ENCODE measurements at places on chromosomes 6 and 20.

DNA sequence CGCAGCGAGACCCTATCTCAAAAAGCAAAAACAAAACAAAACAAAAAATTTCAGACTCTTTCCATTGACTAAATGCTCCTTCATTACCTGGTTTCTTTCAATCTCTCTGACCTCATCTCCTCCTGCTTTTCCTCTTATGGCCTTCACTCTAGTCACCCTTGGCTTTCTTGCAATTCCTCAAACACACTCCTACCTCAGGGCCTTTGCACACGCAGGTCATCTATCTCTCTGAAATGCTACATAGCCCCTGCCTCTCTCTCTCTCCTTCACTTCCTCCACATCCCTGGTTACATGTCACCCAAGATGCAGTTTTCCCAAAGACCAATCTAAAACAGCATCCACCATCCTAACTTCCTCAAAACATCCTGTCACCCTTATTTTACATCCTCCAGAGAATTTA is 96.8 kb downstream of the PREX1 start:
- no peak overlapping the region for H3K4me3 ChIP-seq
- H3K36me3 ChIP-seq = peaks cover 5% of the 10 kb centered on the region
- peaks cover 4% of the 10 kb centered on the region for H3K27me3 ChIP-seq

- no peak for DNase-seq
- no peaks in the 10 kb centered on the region for H3K36me3 ChIP-seq
- H3K27ac ChIP-seq = no peak overlapping the region
- H3K27me3 ChIP-seq = peaks cover 11% of the 10 kb centered on the region
Measured at GRCh38 chr6:156599978-156600590, 177.1 kb upstream of the ARID1B start.

DNA sequence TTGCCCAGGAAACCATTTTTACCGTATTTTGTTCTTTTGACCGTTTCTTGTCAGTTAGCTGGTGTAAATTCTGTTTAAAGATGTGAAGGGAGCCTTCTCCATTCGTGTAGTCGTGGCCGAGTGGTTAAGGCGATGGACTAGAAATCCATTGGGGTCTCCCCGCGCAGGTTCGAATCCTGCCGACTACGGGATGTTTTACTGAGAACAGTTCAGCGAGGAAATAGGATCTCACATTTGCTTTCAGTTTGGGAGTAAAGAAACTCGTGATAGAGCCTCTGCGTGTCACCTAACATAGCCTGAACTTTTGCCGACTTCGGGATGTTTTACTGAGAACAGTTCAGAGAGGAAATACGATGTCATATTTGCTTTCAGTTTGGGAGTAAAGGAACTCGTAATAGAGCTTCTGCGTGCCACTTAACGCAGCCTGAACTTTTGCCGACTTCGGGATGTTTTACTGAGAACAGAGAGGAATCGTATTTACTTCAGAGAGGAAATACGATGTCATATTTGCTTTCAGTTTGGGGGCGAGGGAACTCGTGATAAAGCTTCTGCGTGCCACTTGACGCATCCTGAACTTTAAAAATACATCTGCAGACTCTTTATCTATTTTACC is 5.9 kb upstream of the ZNF184 start:
- peak; percentile 85 for DNase-seq
- H3K27me3 ChIP-seq = no peaks in the 10 kb centered on the region
- H3K27ac ChIP-seq = no peak overlapping the region
- no peaks in the 10 kb centered on the region for H3K4me1 ChIP-seq

DNA sequence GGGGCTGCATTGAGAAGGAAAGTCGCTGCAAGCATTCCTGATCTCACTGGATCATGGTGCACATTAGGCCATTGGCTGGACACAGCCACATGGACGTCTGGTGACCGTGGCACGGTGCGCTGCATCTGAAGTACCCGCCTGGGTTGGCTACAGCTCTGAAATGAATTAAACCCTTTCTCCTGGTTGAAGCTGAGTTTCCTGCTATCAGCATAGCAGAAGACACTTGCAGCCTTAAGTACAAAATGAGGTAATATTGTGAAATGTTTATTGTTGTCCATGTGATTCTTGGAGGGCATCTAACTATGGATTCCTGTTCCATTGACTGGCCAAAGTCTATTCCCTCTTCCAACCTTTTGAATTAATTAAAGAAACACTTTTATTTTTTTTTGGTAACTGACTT is 89.8 kb upstream of the ADTRP start:
- no peak overlapping the region for H3K27ac ChIP-seq
- peaks cover 9% of the 10 kb centered on the region for H3K4me1 ChIP-seq
- no peaks in the 10 kb centered on the region for H3K27me3 ChIP-seq
- no peak for DNase-seq
- H3K4me3 ChIP-seq = no peak overlapping the region

DNA sequence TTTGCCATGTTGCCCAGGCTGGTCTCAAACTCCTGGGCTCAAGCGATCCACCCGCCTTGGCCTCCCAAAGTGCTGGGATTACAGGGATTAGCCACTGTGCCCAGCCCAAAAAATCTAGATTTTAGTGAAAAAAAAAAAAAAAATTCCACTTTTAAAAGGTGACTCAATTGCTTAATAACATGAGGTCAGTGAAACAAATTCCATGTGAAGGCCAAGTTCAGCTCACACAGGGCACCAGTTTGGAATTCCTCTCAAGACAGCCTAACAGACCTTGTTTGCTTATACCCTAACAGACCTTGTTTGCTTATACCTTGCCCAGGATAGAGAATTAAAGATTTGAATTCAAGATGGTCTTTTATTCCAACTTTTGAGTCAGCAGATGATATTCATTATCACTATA is 5.1 kb downstream of the RRBP1 start:
- peaks cover 41% of the 10 kb centered on the region for H3K4me1 ChIP-seq
- DNase-seq = no peak
- peak overlapping the region; percentile 11 for H3K27ac ChIP-seq
- H3K36me3 ChIP-seq = peaks cover 29% of the 10 kb centered on the region
- no peaks in the 10 kb centered on the region for H3K27me3 ChIP-seq

- no peaks in the 10 kb centered on the region for H3K4me1 ChIP-seq
- H3K36me3 ChIP-seq = no peaks in the 10 kb centered on the region
- H3K4me3 ChIP-seq = no peak overlapping the region
- no peak for DNase-seq
Measured at GRCh38 chr6:92069781-92070180, 1349.6 kb downstream of the EPHA7 start.

DNA sequence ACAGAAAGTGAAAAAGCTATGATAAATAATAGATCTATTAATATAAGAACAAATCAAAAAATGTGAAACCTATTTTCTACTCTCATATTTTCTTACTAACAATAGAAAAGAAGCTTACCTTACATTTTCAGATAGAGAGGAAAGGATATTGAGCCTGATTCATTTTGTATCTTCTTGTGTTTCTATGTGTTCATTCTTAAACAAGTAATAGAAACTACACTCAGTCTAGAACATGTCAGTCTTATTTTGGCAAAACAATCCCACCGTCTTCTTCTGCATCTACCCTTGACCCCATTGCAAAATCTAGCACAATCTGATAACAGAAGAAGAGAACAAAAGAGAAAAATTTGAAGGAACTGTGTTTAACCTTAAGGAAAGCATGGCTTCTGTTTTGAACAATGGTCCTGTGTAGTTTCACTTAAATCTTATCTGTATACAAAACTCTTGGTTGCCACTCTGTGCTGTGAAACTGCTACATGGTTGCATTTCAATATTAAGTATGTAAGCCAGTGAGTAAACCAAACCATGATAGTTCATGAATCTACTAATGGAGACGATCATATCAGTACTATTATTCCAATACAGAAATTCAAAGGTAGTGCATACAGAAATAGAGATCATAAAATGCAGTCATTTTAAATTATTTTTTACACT is 69.5 kb upstream of the LGSN start:
- no peaks in the 10 kb centered on the region for H3K36me3 ChIP-seq
- H3K4me1 ChIP-seq = no peaks in the 10 kb centered on the region
- H3K4me3 ChIP-seq = no peak overlapping the region
- no peak for DNase-seq
- H3K27me3 ChIP-seq = no peaks in the 10 kb centered on the region

DNA sequence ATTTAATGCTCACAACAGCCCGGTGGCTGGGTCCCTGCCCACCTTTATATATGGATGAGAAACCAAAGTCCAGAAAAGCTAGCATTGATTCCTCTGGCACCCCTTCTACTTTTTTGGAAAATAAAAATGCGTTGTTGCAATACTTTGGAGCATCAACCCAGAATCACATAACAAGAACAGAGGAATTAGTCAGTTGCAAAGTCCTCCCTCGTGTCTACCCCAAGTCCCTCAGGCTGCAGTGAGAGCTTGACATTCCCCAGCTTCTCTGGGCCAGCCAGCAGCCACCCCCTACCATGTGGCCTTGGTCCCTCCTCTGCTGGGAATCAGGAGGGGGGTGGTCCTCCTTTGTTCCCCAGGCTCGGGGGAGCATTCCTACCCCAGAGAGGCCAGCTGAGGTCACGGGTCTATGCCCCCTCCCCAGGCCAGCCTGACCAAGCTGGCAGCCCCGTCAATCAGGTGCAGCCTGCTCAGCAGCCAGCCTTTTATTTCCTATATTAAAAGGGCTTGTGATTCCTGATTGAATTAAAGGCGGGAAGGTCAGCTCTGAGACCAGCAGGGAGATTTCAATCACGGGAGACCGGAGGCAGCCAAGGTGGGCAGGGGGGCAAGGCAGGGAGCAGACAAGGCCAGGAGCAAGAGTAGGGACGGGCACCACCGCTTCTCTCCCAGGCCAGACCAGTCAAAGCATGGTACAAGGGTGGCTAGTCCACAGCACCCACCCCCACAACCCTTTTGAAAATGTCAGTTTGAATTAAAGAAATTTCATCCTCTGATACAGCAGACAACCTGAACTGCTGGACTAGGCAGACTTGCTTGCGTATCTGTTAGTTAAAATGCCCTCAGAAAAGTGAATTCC is 158.9 kb downstream of the MRPL14 start:
- H3K4me1 ChIP-seq = peaks cover 19% of the 10 kb centered on the region
- DNase-seq = peak; percentile 61
- no peak overlapping the region for H3K27ac ChIP-seq
- H3K27me3 ChIP-seq = peaks cover 6% of the 10 kb centered on the region
- H3K36me3 ChIP-seq = no peaks in the 10 kb centered on the region
- no peak overlapping the region for H3K4me3 ChIP-seq

DNA sequence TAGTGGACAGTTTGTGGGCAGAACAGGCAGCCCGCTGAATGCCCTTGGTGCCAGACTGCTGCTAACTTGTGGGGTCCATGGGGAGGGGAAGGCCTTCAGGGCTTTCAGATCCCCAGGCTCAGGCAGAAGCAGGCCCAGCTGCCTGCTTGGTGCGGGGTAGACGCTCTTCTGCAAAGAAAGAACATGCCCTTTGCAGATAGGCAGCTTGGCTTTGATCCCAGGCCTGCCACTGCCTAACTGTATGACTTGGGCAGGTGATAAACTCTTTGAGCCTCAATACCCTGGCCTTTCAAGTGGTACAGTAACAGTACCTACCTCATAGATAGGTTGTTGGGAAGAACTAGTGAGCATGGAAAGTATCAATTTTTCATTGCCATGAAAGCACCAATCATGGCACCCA is 28.4 kb downstream of the CHMP4B start:
- H3K36me3 ChIP-seq = peaks cover 25% of the 10 kb centered on the region
- no peak overlapping the region for H3K4me3 ChIP-seq
- H3K4me1 ChIP-seq = peaks cover 75% of the 10 kb centered on the region
- H3K27ac ChIP-seq = no peak overlapping the region

DNA sequence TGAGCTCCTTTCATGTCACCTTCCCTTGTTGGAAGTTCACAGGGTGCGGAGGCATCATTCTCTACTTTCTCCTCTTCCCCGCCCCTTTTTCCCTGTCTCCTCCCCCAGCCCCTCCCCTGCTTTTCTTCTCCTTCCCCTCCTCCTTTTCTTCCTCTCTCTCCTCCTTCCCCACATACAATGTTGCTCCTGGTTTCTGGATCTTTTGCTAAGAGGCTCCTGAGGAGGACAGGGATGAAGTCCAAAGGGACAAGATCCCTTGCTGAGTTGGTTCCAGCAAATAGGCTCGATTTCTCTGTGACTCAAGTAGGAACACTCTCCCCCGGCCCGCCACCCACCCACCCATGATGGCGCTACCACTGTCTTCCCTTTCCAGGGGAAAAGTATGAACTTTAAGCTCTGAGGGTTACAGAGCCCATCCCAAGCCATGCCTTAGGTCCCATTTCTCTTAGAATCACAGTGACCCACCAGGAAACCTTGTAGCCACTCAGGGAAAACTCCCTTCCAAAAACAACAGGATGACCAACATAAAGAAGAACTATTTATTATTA is 852 bp upstream of the TFEB start:
- no peak for DNase-seq
- H3K4me3 ChIP-seq = peak overlapping the region; percentile 85
- peaks cover 13% of the 10 kb centered on the region for H3K27me3 ChIP-seq
- no peak overlapping the region for H3K27ac ChIP-seq
- no peaks in the 10 kb centered on the region for H3K36me3 ChIP-seq

GRCh38 chr6:127385668-127386430 is 42.4 kb upstream of the ECHDC1 start:
- H3K4me3 ChIP-seq = no peak overlapping the region
- DNase-seq = no peak
- H3K27ac ChIP-seq = no peak overlapping the region
- peaks cover under 1% of the 10 kb centered on the region for H3K36me3 ChIP-seq

- no peak for DNase-seq
- H3K4me1 ChIP-seq = no peaks in the 10 kb centered on the region
- no peak overlapping the region for H3K4me3 ChIP-seq
- H3K36me3 ChIP-seq = no peaks in the 10 kb centered on the region
- H3K27ac ChIP-seq = no peak overlapping the region
Measured at GRCh38 chr6:146183831-146184230, 155.0 kb downstream of the GRM1 start.

Measured in type B pancreatic cell (in vitro differentiated cells).